CD4-positive, alpha-beta T cell treated with Interleukin-17A for 1 hour (primary cell): ENCODE measurements at places on chromosomes 5 and 9.

DNA sequence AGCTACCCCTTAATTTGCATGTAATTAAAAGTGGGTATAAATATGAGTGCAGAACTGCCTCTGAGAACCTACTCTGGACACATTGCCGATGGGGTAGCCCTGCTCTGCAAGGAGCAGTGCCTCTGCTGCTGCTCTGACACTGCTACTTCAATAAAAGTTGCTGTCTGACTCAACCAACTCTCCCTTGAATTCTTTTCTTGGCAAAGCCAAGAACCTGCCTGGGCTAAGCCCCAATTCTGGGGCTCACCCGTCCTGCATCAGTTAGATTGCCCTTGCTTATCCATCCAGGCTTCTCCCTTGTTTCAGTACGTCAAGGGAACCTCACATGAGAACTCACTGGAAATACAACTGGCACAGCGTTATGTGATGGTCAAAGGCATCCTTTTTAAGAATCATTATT, 44.1 kb downstream of the FBXL7 start:
- DNase-seq, result no peak

GRCh38 chr9:135280666-135281065, 193.2 kb downstream of the OLFM1 start:
- no peak for DNase-seq

DNA sequence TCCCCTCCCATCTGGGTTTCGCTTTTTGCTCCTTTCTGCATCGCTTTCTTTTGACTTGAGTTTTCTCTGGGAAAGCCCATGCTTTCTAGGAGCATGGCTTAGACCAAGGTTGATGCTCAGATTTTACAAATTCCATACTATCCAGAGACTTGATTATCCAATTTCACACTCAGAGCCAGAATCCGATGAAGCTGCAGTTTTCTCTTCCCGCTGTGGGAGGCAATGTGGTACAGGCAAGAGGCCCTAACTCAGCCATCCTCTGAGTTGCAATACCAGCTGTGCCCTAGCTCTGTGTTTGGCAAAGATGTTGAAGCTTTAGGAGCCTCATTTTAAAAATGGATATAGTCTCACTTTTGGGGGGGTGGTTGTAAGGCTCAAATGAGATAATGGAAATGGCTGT, 85.1 kb downstream of the BRINP1 start:
- DNase-seq, result no peak

- DNase-seq, result no peak
Measured at GRCh38 chr5:55923865-55924500, 70.8 kb downstream of the IL6ST start.

DNA sequence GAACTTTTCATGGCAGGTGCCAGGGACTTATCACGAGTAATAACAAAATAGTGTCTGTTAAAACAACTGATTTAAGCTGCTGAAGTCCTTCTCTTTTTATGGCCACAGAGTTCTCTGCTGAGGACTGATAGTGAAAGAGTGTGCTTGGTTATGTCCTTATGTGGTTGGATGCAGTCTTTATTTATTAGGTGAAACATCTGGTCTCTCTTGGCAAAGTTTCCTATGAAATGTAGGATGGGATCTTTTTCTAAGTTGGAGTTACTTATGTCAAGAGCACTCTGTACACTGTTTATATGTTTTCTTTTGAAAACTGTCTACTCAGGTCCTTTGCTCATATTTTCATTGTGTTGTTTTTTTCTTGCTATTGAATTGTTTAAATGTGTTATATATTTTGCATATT, 1816.1 kb upstream of the C9orf72 start:
- DNase-seq, result no peak

GRCh38 chr9:89753472-89754055, 148.8 kb downstream of the GADD45G start:
- DNase-seq, result no peak

DNA sequence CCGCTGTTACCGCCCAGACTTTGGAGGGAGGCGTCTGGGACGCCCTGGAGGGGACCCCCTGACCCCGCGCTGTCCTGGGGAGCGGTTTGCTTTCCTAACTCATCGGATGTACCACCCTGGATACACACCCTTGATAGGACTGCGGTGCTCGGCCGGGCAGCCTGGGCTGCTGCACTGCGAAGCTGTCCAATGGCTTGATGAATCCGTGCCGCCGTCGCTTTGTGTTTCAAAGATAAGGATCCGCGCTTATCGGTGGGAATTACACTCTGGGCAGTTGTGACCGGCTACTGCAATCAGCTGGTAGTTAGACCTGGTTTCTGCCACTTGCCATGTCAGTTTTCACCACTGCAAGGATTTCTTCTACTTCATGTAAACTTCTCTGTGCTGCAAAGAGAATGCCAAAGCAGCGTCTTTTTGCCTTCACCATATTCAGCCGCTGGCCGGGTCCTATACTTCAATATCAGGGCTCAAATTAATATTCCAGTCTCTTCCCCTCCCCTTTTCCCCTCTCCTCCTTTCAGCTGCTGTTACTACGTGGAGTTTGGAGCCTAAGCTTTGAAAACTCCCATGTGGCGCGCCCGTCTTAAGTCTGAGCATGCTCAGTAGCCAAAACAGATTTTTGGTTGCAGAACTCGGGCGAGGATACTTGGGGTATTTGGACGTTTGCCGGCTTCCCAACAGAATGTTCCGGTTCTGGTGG, 727 bp downstream of the SMAD5 start:
- DNase-seq, result peak; percentile 24
